ENCODE measurements at places on chromosomes 11 and 22.

- DNase-seq, result peak; percentile 64
Observed at GRCh38 chr22:36433318-36434231, 45.8 kb upstream of the MYH9 start.

- no peak for DNase-seq
Observed at GRCh38 chr11:111696556-111696955, 69.6 kb downstream of the PPP2R1B start.

- DNase-seq, result no peak
Observed at GRCh38 chr11:34508524-34508923, 5.1 kb downstream of the ELF5 start.

DNA sequence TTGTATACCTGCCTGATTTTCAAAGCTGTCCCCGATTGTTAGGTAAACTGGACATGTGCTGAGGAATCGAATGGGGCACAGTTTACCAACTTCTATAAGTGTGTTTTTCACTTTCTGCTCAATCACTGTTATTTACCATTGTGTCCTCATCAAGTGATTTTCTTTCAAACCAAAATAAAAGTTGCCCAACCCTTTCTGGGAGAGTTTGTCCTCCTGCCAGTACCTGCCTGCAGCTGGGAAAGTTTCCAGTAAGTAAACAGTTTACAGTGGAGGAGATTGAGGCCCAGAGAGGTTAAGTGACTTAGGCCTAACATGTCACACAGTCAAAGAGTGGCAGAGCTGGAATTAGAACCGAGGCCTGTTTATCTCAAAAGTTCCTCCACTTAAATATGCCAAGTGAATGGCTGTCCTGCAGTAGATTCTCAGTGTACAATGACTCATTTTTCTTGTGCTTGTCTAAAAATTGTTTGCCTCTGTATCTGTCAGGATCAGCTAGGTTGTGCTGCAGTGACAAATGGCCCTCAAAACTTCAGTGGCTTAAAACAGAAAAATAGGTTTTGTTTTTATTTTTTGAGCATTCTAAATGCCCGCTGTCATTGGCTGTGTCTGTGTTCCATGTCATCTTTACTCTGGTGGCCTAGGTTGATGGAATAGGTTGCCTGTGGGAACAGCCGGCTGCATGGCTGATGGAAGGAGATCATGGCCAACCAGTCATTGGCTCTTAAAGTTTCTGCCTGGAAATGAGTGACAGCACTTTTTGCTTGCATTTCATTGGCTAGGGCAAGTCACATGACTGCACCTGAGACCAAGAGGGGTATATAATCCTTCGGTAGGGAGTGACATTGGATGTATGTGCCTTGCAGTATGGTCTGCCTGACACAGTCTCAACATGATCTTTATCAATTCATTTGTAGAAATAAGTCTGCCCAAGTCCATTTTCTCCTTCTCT, 61.8 kb upstream of the CRYBB3 start:
- DNase-seq, result no peak

- DNase-seq, result no peak
Observed at GRCh38 chr11:101407324-101407723, 176.5 kb downstream of the TRPC6 start.

GRCh38 chr11:122850076-122850631, 11.9 kb downstream of the CRTAM start:
- DNase-seq, result peak; percentile 85

DNA sequence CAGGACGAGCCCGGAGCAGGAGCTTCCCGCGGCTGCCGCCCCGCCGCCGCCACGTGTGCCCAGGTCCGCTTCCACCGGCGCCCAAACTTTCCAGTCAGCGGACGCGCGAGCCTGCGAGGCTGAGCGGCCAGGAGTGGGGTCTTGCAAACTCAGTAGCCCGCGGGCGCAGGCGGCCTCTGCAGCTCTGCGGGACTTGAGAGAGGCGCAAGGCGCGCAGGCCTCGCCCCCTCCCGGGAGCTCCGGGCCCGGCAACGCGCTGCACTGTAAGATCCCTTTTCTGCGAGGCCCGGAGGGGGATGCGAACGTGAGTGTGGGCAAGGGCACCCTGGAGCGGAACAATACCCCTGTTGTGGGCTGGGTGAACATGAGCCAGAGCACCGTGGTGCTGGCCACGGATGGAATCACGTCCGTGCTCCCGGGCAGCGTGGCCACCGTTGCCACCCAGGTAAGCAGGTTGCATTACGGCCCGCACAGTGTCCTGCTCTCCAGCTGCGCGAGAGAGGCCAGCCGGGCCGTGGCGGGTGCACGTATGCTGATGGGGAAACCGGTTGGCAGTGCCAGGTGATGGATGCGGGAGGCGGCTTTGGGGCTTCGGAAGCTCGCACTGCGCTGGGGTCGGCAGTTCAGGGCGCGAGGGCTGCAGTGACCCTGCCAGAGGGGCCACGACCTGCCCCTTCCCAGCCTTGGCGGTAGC, 2.0 kb downstream of the SLC6A5 start:
- DNase-seq, result peak; percentile 79

DNA sequence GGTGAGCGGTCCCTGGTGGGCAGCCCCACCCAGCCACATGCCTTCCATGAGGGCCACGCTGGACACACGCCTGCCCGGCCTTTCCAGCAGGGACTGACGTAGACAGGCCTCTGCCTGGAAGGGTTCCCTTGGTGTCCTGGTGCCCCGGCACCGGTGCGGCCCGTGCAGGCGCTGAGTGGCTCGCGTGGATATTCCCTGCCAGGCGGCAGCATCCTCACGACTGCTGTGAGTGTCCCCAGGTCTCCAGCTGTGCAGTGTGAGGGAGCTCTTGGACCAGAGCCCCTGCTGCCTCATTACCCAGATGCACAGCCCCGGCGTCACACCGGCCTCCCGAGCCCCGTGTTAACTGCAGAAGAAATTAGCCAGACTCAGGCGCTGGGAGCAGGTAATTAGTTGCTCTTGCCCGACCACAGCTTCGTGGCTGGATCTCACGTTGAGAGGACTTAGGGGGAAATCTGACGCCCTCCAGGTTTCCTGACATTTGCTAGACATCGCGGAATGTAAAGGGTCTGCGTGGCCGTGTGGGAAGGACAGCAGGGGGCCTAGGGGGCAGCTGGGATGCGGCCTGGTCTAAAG, 1196.3 kb downstream of the BRD1 start:
- DNase-seq, result peak; percentile 59

- DNase-seq, result no peak
Observed at GRCh38 chr22:36340621-36341020, 47.1 kb downstream of the MYH9 start.

- no peak for DNase-seq
Observed at GRCh38 chr11:48007677-48008076, 27.3 kb downstream of the PTPRJ start.

GRCh38 chr11:121467965-121468364, 15.2 kb upstream of the SORL1-AS1 start:
- no peak for DNase-seq

DNA sequence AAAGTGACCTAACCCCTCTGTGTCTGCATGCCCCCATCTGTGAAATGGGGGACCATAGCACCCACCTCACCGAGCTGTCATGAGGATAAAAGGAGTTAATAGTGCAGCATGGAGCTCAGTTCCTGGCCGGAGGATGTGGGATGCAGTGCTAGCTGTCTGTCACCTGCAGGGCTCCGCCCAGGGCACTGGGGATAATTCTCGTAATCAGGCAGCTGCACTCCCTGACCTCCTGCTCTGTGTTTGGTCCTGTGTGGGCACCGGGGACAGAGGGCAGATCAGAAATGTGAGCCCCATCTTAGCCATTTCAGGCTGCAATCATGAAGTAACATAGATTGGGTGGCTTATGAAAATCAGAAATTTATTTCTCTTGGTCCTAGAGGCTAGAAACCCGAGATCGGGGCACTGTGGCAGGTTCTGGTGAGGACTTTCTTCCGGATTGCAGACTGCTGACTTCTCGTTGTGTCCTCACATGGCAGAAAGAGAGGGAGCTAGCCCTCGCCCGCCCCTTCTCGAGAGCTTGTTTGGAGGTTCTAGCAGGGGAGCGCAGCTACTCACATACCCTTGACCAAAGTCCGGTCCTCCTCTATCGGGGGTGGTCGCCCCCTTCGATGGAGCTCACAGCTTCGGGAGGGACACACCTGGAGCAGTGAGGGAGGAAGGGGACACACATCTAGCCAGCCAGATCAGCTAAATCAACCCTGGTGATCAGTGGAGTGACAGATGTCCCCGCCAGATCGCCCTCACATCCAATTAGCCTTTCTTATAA, 3.2 kb downstream of the KCTD17 start:
- DNase-seq, result no peak

DNA sequence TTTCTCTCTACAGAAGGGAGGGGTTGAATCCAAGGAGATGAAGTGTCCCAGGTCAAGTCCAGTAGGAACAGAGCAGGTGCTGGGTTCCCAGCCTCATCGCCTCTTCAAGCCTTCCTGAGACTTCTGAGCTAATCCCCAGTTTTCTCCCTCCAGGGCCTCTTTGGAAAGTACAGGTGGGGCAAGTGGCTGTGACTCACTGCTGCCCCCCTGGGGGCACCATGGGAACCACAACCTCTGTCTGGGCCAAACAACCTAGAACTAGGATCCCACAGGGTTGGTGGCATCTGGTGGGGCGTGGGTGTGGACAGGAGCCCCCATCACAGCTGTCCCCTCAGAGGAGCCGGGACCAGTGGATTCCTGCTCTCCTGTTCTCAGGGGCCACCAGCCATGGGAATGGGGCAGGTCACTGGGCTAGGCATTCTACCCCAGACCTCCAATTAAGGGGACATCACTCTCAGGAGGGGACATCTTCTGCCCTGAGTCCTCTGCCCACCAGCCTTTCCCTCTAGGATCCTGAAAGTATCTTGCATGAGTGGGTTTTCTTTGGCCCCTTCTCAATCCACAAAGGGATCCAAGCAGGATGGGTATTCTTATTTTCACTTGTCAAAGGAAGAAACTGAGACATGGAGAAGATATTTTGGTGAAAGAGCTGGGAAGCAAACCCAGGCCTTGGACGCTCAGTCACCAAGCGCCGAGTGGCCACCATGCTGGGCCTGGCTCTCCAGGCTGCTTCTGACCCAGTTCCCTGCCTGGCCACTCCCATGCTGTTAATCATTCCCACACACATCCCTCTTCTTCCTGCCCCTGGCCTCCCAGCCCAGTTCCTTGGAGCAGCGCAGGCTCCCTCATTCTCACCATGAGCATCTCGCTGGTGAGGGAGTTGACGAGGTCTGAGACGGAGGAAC, 23.8 kb downstream of the LRRC10B start:
- DNase-seq, result peak; percentile 92

DNA sequence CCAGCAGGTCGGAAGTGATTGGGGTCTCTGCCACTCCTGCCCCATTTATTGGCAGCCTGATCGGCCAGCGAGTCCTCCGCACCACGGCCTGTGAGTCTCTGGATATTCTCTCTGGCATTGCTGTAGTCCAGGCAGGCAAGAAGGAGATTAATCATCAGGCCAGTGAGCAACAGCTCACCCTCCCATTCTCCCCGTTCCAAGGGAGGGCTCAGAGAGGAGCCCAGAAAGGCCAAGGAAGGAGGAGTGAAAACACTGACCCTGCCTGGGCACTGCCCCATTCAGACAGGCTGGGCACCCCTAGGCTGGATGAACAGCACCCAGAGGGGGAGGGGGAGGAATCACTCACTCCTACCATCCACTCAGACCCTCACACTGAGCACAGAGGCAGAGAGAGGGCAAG, 3.1 kb downstream of the SAA2 start:
- DNase-seq, result no peak

- no peak for DNase-seq
Observed at GRCh38 chr11:115263799-115264656, 240.2 kb downstream of the CADM1 start.

DNA sequence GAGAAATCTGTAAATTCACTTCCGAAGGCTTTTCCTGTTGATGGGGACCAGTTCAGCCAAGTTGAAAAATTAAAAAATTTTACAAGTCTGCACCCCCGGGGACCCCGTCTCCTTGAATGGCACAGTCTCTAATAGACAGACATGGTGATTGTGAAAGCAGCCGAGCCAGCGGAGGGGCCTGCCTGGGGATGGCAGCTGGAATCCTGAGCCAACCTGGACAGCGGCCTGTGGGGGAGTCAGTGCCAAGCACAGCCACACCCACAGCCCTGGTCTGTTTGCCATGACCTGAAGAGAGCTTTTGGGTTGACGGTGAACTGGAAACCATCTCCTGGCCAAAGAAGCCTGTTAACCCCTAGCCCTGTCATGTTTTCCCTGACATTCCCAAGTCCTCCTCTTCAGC, 64.7 kb downstream of the PARVG start:
- DNase-seq, result peak; percentile 26

DNA sequence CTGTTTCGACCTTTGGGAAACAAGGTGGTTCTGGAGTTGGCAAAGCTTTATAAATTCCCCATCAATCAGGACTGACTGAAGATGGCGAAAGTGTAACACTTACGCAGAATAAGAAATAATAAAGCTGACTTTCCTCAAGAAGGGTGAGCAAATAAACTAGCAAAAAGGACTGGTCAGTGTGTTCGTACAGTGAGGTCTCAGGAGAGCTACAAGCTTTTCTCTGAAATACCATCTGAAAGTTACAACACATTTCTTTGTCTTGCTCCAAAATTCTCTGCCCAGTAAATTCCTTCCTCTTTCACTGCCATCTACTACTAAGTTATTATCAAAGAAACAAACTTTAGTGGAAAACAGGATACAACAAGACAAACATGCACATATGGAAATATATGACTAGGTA, 13.4 kb downstream of the PITPNB start:
- DNase-seq, result no peak

- DNase-seq, result peak; percentile 48
Observed at GRCh38 chr22:30246814-30247376, 336 bp upstream of the LIF start.

- DNase-seq, result no peak
Observed at GRCh38 chr11:2769409-2770095, 69.8 kb upstream of the KCNQ1OT1 start.

DNA sequence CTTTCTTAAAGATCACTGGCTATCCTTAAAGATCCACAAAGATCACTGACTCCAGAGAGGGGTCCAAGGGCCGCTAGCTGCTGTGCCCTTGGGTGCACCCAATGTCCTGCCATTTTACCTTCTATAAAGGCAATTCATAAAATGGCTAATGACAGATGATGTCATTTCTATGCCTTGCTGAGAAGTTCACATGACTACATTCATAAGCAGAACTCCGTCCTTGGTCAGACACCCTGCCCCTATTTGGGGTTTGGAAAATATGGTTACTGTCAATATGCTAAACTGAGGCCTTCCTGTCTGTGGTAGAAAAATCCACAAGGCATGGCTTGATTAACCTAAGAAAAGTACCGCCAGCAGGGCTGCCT, 60.9 kb upstream of the BMAL1 start:
- no peak for DNase-seq

- peak; percentile 47 for DNase-seq
Observed at GRCh38 chr22:20441631-20442484, 4.2 kb upstream of the SCARF2 start.

DNA sequence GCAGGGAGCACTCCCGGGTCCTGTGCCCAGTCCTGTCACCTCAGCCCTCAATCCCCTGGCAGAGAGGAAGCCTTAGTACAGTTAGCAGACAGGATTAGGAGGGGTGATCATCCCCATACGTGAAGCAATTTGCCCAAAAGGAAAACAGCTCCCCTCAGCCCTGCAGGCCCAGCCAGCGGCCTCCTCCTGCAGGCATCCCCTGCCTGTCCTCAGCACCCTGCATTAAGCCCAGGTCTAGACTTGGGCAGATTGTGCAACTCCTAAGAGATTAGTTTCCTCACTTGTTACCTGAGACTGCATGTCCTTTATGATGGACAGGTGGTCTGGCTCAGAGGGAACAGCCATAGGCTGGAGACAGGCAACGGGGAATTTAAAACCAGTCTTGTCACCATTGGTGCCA, 95.5 kb upstream of the TMEM45B start:
- peak; percentile 13 for DNase-seq

- no peak for DNase-seq
Observed at GRCh38 chr11:126352934-126353801, 2.3 kb upstream of the ST3GAL4 start.

GRCh38 chr11:27234961-27235360, 128.1 kb downstream of the CCDC34 start:
- DNase-seq, result no peak
